ENCODE measurements at places on chromosomes 5 and 9.
A peak's percentile ranks its signal among the peaks of the same experiment; 100 is the strongest.

DNA sequence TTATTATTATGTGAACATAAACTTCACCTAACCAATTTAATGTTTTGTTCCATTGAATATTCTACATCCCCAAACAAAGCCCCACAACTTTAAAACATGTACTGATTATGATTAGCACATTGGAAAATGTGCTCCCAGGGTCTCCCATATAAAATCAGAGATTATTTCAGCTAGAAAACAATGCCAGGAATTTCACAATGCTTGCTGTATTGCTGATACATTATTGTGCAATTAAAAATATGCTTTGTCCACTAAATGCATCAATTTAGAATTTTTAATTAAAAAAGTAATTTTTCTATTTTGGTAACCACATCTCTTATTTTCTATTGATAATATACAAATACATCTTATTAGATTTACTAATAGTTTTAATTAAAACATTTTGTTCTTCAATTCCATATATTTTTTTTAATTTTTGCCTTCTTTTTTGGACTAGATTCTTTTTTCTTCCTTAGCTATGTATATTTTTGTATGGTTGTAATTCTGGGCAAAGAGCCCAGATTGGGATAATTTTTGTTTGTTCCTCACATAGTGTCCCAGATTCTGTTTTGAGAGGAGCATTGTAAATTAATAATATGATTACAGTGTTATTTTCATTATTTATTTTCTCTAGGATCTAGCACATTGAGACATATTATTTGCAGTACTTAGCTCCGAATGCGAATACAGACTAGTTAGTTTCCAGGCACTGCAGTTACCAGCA lies 241.5 kb upstream of the CDH18 start:
- DNase-seq: no peak

DNA sequence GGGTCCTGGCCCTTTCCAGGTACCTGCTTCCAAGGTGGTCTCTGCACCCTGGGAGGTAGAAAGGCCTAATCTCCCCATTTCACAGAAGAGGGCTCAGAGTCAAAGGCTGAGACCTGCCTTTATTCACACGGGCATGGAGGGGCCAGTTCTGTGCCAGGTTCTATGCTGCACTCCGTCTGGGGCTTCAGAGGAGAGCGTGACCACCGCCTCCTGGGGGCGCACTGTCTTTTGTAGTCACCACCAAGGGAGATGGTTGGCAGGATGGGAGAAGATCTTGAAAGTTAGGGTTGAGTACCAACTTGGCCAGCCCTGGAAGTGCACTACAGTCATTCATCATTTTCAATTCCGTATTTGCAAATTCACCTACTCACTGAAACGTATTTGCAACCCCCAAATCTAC lies 23.7 kb upstream of the PRDM12 start:
- no peak for DNase-seq

GRCh38 chr5:141484641-141485311 lies at the start of gene PCDHGC4:
Gene PCDHGC4 (plus strand): TSS chr5:141485030. CDS start chr5:141485174, 144 bp downstream.
- DNase-seq: no peak

GRCh38 chr5:35476797-35477196 lies 140.9 kb upstream of the SPEF2 start:
- no peak for DNase-seq

- DNase-seq: peak; percentile 27
Measured at GRCh38 chr9:128969491-128969890, 22.0 kb downstream of the NUP188 start.

GRCh38 chr9:113649054-113649453 lies 185.5 kb downstream of the RGS3 start:
- peak; percentile 86 for DNase-seq

DNA sequence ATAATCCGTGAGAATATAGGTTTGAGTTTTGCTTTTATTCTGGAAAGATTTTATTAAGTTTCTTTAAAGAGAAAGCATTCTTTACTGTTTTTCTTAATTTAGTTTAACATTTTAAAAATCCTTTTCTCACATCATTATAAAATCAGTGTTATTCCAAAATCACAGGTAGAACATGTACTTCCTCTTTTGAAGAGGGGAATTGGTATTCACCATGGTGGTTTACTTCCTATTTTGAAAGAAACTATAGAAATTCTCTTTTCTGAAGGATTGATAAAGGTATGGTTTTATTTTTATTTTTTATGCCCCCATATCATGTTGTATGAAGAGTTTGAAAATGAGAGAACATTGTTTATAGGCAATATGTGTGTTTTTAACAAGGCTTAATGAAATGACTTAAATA lies 43.0 kb downstream of the MTREX start:
- no peak for DNase-seq

- DNase-seq: no peak
Measured at GRCh38 chr5:118311103-118311819, 677.1 kb downstream of the DTWD2 start.

DNA sequence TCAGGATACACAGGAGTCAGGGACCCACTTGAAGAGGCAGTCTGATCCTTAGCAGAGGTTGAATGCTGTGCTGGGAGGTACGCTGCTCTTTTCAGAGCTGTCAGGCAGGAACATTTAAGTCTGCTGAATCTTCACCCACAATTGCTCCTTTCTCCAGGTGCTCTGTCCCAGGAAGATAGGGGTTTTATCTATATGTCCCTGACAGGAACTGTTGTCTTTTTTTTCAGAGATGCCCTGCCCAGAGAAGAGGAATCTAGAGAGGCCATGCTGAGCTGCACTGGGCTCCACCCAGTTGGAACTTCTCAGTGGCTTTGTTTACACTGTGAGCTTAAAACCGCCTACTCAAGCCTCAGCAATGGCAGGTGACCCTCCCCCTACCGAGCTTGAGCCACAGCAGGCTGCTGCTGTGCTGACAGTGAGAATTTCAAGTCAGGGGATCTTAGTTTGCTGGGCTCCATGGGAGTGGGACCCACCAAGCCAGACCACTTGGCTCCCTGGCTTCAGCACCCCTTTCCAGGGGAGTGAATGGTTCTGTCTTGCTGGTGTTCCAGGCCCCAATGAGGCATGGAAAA lies 169.0 kb downstream of the FBXL17 start:
- peak; percentile 2 for DNase-seq

GRCh38 chr5:103829585-103829984 lies 267.0 kb upstream of the NUDT12 start:
- DNase-seq: no peak

All from AG10803 (cell line).